Fibroblast of villous mesenchyme (primary cell): ENCODE measurements at places on chromosomes 2 and 18.

GRCh38 chr2:118056165-118056534 is 32.1 kb upstream of the INSIG2 start:
- no peak for DNase-seq

GRCh38 chr2:10538224-10538894 is 90.2 kb upstream of the ODC1 start:
- DNase-seq = peak; percentile 22

- DNase-seq = no peak
Measured at GRCh38 chr2:3454802-3455201, 64.5 kb downstream of the ADI1 start.

DNA sequence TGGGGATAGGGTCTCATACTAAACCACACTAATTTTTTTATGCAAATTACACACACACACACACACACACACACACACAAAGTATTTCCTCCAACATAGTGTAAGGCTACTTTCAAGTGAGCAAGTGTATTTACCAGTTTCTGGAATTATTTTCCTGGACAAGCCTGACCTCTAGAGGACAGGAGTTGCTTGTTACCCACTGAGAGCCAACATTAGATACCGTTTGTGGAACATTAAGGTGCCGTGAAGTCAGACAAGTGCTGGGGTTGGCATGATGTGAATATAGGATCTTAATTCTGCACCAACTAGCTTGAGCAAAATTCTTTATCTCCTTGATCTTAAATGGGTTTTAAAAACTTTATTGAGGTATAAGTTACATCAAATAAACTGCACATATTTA is 39.3 kb upstream of the SERPINB2 start:
- DNase-seq = peak; percentile 65

GRCh38 chr2:67726416-67726815 is 329.3 kb downstream of the ETAA1 start:
- DNase-seq = no peak
